ENCODE measurements at places on chromosomes 5 and 9.

GRCh38 chr9:137516144-137516917 lies 33.9 kb downstream of the PNPLA7 start:
- no peak for DNase-seq

GRCh38 chr5:20157089-20157488 lies 169.1 kb upstream of the CDH18 start:
- no peak for DNase-seq

DNA sequence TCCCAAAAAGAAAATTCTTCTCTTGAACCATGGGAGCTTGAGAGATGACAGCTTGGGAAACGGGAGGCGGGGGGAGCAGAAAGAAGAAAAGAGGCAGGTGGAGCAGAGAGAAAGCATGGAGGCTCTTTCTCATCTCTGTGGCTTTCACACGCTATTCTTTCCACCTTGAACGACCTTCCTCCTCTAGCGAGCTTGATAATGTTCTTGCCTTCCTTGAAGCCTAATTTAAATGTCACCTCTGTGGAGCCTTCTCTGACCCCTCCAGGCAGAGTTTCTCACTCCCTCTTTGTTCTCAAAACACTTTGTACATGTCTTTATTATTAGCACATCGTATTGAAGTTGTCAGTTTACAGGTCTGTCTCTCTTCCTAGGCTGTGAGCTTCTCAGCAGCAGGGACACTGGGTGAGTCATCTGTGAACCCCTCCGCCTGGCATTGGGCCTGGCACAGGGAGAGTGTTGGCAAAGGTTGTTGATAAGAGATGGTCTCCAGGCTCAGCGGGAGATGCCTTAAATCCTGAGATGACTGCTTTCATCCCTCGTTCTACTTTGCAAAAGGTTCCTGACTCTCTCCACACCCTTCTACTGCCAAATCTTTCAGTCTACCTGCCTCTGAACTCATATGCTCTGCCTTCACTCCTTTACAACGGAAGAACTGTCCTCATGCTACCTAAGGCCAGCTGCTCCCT lies 14.1 kb upstream of the STRBP start:
- no peak for DNase-seq

DNA sequence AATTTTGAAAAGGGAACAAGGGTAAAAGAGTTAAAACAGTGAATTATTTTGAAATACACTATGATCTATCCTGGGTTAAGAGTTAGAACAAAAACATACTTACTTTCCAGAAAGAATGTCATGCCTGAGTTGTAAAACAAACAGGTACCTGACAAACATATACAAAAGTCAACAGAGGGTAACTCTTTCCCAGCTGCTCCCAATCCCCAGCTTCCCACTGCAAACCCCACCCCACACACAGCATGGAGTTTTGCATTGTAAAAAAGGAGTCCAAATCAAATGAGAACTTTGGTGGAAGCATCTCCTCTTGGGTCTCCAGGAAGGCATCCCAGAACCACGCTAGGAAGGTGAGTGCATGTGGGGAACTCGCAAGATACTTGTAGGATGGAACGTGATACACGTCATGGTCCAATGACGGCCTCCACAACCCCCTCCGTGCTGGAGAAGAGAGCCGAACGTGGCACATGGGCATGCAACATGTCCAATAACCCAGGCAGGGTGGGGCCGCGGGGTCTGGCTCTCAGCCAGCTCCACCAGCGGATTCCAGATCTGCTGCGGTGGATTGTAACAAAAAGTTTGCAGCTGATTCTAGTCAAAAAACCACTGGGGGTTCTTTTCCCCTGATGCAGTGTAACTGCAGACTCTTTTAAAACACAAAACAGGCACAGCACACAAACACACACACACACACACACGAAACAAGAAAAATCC lies 55.8 kb downstream of the EPB41L4B start:
- DNase-seq: no peak

- peak; percentile 8 for DNase-seq
Measured at GRCh38 chr5:58314356-58315210, 145.3 kb downstream of the PLK2 start.

DNA sequence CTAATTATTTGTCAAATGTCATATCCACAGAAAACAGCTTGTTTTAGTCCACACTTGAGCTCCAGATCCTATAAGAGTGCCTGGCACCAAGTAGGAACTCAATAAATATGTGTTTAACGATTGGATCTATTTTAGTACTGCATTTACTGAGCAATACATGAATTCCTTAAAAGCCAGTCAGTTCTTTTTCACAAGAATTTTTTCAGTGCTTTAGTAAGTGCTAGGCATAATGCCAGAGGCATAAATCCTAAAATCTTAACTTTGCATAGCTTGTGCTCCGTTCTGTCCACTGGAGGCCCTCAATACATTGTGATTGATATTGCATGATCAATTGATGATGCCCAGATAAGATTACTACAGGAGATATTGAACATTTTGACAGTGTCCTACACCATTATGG lies 67.3 kb upstream of the PCSK5 start:
- no peak for DNase-seq

GRCh38 chr5:173707392-173707791 lies 90.9 kb upstream of the BOD1 start:
- no peak for DNase-seq

GRCh38 chr5:163712011-163712410 lies 206.6 kb downstream of the MAT2B start:
- DNase-seq: no peak

- peak; percentile 38 for DNase-seq
Measured at GRCh38 chr5:113510836-113511451, 2.5 kb upstream of the YTHDC2 start.

DNA sequence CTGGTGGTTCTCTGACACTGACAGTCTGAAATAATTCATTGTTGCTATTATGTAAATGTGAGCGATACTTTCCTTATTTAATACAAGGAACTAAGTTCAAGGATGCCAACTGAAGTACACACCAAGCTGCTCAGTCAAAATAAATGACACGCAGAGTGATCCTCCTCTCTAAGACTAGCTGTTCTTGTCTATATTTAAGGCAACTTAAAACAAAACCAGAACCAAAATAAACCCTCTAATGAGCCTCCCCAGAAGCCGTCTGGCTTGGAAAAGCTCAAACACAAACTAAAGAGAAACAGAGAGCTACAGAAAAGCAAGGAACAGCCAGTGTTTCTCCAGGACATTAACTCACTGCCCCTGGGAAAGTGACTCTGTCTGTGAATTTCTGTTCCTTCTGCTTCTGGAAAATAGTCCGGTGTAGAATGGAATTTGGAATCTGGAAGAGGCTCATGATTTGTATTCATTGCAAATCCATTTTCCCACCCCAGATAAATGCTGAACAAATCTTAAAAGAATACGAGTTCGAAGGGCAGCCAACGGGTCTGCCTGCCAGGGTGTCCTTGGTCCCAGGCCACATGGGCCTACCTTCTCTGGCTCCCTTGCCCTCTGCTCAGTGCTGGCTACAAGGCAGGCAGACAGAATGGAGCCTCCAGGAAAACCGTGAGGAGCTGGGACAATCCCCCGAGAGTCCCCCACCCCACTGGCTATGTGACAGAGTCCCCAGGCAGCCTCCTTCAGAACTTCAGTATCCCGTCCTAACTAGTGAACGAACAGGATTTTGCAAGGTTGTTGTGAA lies 14.8 kb downstream of the GGTA1 start:
- no peak for DNase-seq

- DNase-seq: peak; percentile 16
Measured at GRCh38 chr5:88727705-88728313, 155.2 kb downstream of the MEF2C start.

DNA sequence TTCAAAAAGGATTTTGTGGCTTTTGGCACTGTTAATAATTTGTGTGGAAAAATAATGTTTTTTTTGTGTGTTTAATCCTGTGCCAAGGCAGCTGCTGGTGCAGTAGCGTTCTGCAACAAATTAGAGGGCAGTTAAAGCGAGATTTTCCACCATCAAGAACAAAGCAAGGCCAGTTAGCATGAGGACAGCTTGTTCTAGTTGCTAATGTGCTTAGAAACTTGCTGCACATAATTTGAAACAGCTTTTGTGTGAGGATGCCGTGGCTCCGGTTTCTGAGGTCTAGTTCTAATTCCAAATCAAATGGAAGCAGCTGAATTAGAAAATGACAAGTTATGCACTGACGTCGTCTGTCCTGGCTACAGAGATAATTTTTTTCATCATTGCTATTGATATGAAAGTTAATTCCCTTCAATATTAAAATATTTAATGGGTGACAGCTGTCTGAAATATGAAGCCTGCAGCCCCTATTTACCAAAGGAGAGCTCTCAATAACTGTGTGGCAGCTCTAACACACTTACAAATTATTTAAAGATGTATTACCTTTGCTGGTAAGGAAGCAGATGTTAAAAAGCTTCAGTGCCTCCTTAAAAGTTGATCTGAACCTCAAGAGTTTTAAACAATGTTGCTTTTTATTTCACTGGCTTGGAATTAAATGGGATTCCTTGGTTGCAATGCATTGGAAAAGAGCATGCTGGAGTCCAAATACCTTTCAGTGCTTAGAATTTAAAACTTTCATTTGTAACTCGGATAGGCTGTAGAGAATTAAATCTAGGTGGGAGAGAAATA lies 128.6 kb downstream of the SPATA31D1 start:
- DNase-seq: no peak

- no peak for DNase-seq
Measured at GRCh38 chr5:54398191-54398590, 57.3 kb upstream of the HSPB3 start.

DNA sequence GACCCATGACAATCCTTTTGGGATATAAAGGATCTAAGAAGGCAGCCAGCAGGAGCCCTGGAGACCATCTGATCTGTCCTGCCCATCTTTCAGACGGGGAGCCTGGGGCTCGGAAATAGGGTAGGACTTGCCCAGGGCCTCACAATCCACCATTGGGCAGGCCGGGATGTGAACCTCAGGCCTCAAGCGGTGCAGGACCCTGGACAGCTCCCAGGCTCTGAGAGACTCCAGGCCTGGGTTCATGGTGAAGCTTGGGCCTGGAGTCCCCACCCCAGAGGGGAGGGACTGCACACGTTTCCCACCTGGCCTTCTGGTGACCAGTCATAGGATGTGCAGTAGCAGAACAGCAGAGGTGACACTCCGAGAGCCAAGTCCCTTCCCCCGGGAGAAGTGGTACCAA lies 36.6 kb upstream of the RAPGEF1 start:
- DNase-seq: peak; percentile 10

- peak; percentile 6 for DNase-seq
Measured at GRCh38 chr9:100222674-100223073, 123.6 kb downstream of the INVS start.

DNA sequence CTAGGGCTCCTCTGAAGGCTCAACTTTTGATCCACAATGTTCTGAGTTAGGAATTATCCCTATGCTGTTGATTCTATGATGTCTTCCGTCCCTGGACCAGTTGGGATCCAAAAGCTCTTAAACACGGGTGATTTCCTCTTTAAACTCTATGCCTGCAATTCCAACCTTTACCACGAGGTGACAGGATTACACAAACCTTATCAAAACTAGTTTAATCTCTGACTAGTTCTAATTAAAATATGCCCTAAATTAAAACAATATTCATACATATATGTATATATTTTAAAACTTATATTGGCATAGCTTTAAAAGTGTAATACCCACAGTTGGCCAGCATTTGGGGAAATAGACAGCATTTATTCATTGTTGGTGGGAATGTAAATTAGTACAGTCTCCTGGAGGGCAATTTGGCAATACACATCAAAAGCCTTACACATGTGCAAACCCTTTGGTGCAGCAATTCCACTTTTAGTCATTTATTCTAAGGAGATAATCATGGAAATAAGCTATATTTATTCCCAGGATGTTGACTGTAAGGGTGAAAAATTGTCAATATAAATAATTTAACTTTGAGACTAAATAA lies 51.6 kb upstream of the PHYKPL start:
- DNase-seq: peak; percentile 4

DNA sequence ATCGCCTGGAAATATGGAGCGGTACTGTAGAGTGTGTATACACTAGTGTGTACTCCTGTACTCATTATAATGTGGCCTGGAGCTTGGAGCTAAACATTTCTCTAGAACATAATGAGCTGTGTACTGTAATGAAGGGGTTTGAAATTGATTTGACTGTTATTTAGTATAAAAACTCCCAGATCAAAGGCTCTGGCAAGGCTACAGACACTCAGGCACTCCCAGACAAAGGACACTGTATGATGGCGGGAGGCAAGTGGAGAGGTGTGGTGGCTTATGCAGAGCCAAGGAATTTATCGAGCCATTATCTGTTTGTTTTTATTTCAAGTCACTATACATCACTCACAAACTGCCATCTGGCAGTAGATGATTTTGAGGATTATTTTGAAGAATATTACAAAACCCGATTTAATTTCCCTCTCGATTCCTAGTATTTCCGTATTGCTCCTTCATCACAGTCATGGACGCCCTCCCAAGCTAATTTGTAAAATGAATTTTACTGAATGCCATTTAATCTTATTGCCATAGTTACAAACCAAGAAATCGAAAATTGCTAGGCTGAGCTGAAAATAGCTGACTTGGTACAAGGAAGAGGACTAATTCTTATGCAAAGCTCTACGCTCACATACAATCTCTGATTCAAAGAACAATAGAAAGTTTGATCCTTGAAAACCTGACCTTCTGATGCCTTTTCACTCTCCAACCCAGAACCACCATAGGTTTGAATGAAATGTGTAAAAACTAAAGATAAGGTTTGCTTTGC lies 240.2 kb upstream of the SEMA6A start:
- no peak for DNase-seq
